Stimulated activated CD8-positive, alpha-beta memory T cell treated with anti-CD3 and anti-CD28 coated beads, Interleukin-2, amount 100 ng/mL, for 48 hours (primary cell): ENCODE measurements at places on chromosomes 6 and 20.

DNA sequence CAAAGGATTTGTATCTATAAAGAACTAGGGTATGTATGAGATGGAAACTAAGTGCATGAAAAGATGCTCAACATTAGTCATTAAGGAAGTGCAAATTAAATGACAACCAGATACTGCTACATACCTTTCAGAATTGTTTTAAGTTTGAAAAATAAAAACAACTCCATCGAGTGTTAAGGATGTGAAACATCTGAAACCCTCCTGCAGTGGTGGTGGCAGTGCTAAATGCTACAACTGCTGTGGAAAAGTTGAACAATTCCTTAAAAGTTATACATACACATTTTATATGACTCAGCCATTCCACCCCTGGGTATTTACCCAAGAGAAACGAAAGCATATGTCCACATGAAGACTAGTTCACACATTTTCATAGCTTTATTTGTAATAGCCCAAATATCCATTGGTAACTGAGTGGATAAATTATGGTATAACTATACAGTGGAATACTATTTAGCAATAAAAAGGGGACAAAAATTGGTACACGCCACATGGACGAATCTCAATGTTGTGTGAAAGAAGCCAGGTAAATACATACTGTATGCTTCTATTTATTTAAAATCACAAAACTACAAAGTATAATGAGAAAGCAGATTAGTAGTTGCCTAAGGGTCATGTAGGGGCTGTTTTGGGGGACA, 10.6 kb downstream of the ARMH2 start:
- DNase-seq: no peak

DNA sequence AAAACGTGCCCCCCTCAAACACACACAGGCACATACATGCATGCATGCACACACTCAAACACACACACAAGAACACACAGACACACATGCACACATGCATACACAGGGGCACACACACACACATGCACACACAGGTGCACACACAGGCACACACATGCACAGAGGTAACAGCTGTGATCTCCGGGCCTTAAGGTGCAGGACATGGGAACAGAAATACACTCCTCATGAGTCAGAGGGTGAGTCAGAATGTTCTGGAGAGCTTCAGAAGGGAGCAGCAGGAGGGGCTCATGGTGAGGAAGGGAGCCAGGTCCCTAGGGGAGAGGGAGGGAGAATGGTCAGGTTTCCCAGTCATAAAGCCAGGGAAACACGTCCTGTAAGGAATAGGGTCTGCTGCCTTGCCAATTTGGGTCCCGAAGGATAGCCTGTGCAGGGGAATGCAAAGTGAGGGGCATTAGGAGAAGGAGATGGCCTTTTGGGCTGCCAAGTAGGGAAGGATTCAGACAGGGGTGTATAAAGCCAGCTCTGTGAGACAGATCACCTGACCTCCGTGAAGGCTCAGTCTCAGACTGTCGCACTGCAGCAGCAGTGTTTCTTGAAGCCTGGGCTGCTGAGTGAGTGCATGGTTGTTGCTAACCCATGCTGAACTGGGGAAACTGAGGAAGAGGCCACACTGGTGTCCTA, 123.9 kb downstream of the MAFB start:
- DNase-seq: no peak

GRCh38 chr20:48776306-48776705, 51.5 kb downstream of the PREX1 start:
- no peak for DNase-seq

- DNase-seq: no peak
Measured at GRCh38 chr20:31680286-31681127, 42.2 kb downstream of the BCL2L1 start.

GRCh38 chr6:24340998-24341938, 16.6 kb downstream of the DCDC2 start:
- no peak for DNase-seq

GRCh38 chr6:111667931-111668330, 62.3 kb upstream of the TRAF3IP2 start:
- no peak for DNase-seq

DNA sequence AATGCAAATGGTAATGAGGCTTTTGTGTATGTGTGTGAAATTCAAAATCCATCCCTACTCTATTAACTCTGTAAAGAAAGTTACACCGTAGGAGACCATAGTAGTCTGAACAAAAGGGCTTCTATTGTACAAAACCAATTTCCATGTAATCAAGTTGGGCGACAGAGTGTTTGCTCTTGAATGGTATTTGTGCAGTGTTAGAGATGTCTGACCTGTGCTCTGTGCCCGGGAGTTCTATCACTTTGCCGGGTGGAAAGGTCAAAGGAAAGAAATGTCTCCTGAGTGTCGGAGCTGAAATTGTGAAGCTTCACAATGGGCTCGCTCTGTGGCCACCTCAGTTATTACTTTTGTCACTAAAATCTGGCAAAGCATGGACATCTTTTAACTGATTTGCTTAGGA, 312.0 kb downstream of the SAMD5 start:
- no peak for DNase-seq

GRCh38 chr20:14521436-14521835, 184.0 kb upstream of the FLRT3 start:
- no peak for DNase-seq

- no peak for DNase-seq
Measured at GRCh38 chr6:166648846-166649245, 21.8 kb upstream of the RPS6KA2 start.

GRCh38 chr6:169518451-169518850, 183.4 kb downstream of the WDR27 start:
- DNase-seq: no peak

DNA sequence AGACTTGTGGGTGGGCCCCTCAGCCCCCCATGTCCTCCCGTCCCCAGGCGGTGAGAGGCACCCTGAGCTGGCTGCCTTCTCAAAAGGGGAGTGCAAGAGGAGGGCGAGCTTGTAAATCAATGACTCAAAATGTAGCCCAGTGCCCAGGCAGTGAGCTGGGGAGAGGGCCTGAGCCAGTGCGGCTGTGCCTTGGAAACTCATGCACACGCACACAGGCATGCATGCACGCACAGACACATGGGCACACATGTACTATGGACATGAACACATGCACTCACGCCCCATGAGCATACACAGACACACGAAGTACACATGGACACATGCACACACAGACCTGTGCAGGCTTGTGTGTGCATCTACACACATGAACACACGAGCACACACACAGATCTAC, 133.5 kb downstream of the TAF4 start:
- no peak for DNase-seq

- DNase-seq: no peak
Measured at GRCh38 chr6:150924808-150925589, 59.5 kb downstream of the MTHFD1L start.

DNA sequence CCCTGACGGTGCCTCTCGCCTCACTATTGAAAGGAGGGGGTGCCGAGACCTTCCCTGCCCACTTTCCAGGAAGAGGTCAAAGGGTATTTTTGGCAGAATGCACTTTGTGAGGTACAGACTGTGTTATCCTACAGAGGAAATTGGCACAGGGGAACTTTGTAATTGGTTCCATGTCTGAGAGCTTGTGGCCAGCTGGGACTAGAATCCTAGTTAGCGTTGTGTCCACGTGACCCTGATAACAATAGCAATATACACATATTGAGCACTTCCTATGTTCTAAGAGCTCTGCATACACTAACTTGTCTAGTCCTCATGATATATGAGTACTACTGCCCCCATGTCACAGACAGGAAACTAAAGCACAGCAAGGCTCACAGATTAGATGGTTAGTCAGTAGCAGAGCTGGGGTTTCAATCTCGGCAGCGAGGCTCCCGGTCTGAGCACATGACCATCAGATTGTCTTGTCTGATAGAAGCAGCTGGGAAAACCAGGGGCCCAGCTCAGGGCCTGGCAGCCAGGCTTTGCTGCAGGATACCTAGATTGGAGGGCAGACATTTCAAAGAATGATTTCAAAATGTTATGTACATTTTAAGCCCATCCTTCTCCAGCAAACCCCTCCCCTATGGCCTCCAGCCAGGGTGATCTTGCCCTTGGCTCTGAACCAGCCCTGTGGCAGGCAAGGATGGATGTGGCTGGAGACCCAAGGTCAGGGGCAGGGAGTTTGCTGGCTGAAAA, 1.4 kb downstream of the MAPK13 start:
- peak; percentile 53 for DNase-seq

DNA sequence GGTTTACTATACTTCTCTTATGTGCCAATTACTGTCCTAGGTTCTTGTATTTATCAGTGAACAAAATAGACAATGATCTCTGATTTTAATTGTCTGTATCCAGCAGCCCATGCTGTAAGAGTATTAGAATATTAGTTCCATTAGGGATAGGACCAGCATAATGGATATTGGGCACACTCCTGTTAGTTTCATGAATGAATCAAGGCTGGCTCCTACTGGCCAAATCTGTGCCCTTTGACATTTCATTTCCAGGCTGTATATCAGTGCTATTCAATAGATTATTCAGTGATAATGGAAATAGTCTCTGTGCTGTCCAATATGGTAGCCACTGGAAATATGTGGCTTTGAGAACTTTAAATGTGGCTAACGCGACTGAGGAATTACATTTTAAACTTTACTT, 1007.9 kb upstream of the FLRT3 start:
- DNase-seq: no peak

DNA sequence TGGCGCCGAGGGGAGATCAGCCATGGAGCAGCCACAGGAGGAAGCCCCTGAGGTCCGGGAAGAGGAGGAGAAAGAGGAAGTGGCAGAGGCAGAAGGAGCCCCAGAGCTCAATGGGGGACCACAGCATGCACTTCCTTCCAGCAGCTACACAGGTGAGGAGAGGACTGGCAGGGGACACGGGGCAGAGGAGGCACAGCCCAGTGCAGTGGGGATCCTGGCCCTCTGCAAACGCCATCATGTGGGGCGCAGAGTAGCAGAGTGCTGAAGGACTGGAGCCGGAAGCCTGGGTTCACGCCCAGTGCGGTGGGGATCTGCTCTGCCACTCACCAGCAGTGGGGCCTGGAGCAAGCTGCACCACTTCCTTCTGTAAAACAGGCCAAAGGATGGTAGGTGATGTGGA, 41.1 kb upstream of the FANCE start:
- no peak for DNase-seq

- DNase-seq: no peak
Measured at GRCh38 chr6:103675807-103676406, 1183.8 kb downstream of the HACE1 start.

GRCh38 chr20:43936805-43937204, 22.2 kb downstream of the TOX2 start:
- no peak for DNase-seq

DNA sequence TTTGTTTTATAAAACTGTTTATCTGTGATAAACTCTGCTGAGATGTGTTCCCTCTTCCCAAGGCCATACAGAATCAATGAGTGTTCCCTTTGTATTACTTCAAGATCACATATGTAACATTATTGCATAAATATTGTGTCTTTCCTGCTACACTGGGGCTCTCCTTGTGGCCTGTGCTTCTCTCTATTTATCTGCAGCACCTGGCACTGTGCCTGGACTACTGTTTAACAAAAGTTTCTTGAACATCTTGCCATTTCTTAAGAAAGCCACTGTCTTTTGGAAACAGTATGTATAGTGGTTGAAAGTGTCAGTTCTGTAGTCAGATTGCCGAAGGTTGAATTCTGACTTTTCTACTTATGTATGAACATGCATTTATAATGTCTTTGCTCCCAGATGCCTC, 169.0 kb upstream of the SCGN start:
- DNase-seq: no peak

GRCh38 chr6:125165256-125165655, 11.7 kb downstream of the TPD52L1 start:
- no peak for DNase-seq

GRCh38 chr20:658731-659291, 5.8 kb upstream of the SRXN1 start:
- no peak for DNase-seq

- no peak for DNase-seq
Measured at GRCh38 chr6:49839162-49839561, 27.2 kb downstream of the CRISP1 start.

GRCh38 chr6:75142721-75143120, 63.1 kb downstream of the COL12A1 start:
- DNase-seq: no peak

DNA sequence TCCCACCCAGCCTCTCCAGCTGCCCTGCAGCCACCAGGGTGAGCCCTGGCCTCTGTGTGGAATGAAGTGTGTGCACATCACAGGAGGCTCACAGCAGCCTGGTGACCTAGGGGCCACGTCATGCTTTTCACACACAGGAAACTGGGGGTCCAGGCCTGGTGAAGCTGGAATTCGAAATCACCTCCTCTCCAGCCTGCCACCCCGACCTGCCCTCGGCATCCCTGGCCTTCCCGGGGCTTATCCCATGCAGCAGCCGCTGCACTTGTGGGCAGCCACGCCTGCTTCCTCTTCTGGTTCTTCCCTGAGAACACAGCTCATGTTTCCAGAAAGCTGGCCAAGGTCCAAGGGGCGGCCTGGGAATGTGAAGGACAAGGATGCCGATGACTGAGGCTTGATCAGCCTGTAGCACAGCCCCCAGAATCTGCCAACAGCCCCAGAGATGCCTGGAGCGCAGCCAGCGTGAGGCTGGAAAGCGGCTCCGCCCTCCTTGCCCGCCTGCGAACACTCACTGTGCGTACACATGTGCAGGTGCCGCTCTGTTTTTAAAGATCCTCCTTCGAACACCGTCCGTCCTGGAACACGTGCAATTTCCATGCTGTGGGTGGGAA, 4.2 kb upstream of the NTSR1 start:
- no peak for DNase-seq

- no peak for DNase-seq
Measured at GRCh38 chr6:2378891-2379652, 133.7 kb upstream of the GMDS start.

DNA sequence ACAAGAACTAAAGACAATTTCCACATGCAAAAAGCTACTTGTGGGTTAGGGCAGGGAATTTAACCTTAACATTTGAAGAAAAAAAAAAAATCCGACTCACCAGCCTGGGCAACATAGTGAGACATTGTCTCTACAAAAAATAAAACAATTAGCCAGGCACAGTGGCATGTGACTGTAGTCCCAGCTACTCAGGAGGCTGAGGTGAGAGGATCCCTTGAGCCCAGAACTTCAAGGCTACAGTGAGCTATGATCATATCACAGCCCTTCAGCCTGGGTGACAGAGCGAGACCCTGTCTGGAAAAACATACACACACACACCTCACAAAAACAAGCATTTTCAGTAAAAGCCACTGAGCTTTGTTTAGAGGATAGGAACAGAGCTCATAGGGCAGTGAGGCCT, 56.2 kb downstream of the ARHGAP18 start:
- DNase-seq: no peak

DNA sequence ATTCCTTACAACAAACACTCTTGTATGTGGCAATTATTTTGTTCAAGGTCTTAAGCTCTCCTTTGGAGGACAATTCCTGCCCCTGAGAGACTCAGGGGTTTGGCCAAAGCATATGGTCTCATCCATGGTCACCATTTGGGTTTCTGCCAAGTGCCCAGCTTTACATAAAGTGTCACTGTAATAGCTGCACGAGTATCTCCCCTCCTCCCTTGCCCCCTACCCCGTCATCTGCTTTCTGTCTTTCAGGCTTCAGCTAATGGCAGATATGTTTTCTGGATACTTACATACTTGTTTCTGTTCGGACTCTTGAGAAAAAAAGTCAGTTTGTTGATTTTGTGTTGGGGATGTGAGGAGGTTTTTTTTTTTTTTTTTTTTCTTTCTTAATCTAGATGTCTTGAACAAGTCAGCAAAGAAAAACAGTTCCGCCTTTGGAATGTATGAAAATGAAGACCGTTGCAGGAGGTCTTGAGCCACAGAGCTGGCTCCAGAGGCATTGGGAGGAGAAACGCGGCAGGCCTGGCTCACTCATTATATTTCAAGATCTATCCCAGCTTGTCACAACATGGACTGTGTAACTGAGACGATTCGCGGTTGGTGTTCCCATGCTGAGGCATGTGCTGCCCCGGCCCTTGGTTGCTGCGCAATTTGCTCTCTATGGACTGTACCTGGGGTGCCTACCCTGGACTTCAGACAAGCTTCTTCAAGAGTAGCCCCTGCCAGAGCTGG, 32.6 kb upstream of the STX16 start:
- no peak for DNase-seq
